Iris pigment epithelial cell (primary cell): ENCODE measurements at places on chromosomes 4 and X.

DNA sequence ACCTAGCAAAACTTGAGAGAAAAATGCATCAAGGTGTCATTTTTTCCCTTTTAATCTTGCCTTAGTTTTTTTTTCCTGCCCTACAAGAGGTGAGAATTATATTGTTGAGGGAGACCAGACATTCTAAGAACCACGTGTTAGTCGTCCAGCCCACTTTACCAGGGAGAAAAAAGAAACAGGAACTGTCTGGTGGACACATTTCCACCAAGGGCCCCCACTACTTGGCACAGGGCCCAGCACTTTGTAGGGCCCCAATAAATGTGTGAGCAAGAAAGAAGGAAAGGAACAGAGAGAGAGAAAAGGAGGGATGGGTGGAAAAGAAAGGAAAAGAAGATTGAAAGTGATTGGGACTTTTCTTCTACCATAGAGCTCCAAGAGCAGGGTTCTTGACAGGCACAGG, 3.9 kb upstream of the EGFL6 start:
- DNase-seq: no peak

GRCh38 chrX:13716905-13717304, 17.5 kb downstream of the TRAPPC2 start:
- no peak for DNase-seq

DNA sequence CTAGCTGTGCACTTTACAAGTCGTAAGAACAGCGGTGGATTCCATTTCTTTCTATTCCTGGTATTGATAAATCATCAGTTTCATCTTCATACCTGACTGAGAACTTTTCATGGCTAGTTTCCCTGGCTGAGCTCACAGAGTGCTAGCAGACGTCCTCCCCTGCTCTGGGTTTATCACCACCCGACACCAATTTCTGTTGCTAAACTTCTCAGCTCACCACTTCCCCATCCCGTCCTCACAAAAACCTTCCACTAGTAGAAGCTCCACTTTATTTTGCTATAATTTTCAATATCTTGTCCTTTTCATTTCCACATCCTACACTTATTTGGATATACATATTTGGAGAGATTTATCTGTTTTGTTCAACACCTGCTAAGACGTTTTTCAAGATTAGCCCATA, 869.4 kb upstream of the FRG1 start:
- DNase-seq: no peak

DNA sequence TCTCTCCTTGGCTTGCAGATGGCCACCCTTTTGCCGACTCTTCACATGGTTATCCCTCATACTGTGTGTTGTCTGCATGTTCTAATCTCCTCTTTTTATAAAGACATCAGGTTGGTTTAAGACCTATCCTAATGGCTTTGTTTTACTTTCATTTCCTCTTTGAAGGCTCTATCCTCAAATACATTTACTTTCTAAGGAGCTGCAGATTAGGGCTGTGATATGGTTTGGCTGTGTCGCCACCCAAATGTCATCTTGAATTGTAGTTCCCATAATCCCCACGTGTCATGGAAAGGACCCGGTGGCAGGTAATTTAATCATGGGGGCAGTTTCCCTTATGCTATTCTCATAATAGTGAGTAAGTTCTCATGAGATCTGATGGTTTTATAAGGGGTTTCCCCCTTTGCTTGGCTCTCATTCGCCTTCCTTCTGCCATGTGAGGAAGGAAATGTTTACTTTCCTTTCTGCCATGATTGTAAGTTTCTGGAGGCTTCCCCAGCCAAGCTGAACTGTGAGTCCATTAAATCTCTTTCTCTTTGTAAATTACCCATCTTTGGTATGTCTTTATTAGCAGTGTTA, 204.5 kb downstream of the RELL1 start:
- no peak for DNase-seq
